ENCODE measurements at places on chromosomes 1 and 21. TPM values are rescaled to one million over a fixed set of nuclear protein-coding genes. Genes with fewer than 3 reads are reported as not detected.

DNA sequence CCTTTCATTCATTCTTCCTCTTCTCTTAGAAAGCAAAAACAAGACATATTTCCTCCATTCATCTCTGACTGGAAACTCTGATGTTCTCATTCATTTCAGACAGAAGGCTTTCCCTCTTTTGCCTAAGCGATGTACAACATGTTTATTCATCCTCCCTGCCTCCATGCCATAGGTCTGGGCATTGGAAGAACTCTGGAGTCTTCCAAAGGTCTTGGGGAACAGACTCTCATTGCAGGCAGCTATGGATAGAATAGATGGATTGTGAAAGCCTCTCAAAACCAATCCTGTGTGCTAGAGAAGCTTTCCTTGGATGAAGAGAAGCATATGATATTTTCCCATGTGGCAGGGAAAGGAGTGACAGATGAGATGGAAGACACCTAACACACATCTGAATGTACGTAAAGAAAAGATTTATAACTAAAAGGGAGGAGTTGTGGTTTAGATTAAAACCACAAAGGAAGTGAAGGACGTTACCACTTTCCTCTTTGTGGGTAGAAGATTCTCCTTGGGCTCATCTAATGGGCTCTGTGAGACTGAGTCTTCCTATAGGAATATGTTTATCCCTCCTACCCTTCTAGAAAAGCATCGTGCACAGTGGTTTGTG is 38.7 kb downstream of the BCL9 start:
- no peak for DNase-seq
- H3K27me3 ChIP-seq = no peaks in the 10 kb centered on the region
- H3K27ac ChIP-seq = no peak overlapping the region
- H3K4me3 ChIP-seq = no peak overlapping the region
- H3K36me3 ChIP-seq = no peaks in the 10 kb centered on the region

Gene CHRNB2
- total RNA-seq = 0.19 TPM

Gene PIK3C2B
- 21.4 TPM for total RNA-seq

Gene LAD1
- 374 TPM for total RNA-seq

Gene KCNA3
- 1.3 TPM for total RNA-seq

DNA sequence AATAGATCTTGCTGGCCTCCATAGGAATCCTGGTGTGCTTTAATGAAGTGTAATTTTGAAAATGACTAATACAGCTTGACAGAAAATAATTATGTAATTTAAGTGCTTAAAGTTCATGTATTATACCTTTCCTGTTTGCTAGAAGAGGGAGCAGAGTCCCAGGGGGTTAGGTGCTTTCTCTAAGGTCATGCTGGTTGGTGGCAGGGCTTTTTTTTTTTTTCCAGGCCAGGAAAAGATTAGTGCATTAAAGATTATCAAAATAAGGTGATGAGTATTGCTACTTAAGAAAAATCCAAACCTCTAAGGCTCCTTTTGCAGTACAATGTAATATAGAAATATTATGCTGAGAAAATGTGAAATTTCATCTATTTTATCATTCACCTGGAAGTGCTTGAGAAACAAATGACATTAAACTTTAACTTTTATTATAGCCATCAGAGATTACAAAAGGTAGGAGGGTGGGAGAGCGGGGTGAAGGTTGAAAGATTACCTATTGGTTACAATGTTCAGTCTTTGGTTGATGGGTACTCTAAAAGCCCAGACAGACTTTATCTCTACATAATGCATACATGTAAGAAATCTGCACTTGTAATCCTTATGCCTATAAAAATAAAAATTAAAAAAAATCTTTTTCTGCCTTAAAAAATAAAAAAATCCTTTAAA is 110.8 kb downstream of the RABGAP1L start:
- H3K4me1 ChIP-seq = no peaks in the 10 kb centered on the region
- no peak overlapping the region for H3K27ac ChIP-seq
- no peaks in the 10 kb centered on the region for H3K27me3 ChIP-seq
- no peak for DNase-seq
- H3K4me3 ChIP-seq = no peak overlapping the region

DNA sequence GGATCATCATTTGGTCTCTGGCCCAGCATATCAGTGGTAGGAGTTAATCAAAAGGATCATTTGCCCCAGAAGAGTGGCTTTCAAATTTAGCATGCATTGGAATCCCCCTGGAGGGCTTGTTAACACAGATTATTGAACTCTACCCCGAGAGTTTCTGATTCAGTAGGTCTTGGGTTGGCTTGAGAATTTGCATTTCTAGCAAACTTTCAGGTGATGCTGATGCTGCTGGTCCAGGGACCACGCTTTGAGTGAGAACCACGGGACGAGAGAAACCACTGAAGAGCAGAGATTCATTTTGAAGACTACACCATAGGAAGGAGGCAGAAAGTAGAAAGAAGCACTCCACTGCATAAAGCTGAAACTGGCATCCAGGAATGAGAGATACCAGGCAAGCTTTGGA is 81.3 kb upstream of the DUSP10 start:
- H3K4me3 ChIP-seq = no peak overlapping the region
- H3K27ac ChIP-seq = no peak overlapping the region
- no peak for DNase-seq
- H3K27me3 ChIP-seq = no peaks in the 10 kb centered on the region

DNA sequence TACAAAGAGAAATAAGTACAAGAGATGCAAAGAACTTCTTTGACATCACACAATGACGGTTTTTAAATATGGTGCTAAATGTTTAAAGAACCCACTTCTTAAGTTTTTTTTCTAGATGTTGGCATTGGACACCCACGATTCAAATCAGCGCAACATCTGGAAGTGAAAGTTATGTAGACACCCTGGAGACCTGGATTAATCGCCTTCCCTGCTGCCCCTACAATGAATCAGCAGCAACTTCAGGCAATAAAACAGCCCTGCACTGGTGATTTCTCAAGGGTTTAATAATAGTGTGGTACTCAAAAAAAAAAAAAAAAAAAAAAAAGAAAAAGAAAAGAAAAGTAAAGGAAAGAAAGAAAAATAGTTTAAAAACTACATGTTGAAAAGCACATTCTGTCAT is 248.3 kb downstream of the NUF2 start:
- no peak for DNase-seq
- H3K4me1 ChIP-seq = no peaks in the 10 kb centered on the region
- H3K27me3 ChIP-seq = no peaks in the 10 kb centered on the region
- H3K36me3 ChIP-seq = no peaks in the 10 kb centered on the region
- H3K27ac ChIP-seq = no peak overlapping the region

Gene NEGR1
- total RNA-seq = 0.49 TPM

Gene KIF14
- 1.5 TPM for total RNA-seq

DNA sequence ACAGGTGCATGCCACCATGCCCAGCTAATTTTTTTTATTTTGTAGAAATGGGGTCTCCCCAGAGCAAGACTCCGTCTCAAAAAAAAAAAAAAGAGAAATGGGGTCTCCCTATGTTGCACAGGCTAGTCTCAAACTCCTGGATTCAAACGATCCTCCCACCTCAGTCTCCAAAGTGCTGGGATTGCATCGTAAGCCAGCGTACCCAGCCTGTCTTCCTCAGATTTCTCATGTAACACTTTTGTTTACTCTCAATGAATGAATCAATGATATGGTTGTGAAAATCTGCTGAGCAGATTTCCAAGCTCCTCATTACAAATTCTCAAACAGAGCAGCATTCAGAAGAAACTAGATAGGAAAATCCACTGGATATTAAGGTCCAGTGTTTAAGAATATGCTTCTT is 6.6 kb downstream of the CMPK1 start:
- H3K4me3 ChIP-seq = no peak overlapping the region
- DNase-seq = no peak
- no peaks in the 10 kb centered on the region for H3K27me3 ChIP-seq
- peaks cover 29% of the 10 kb centered on the region for H3K36me3 ChIP-seq
- no peak overlapping the region for H3K27ac ChIP-seq

GRCh38 chr1:172489847-172490246 is 43.1 kb upstream of the SUCO start:
- peaks cover 5% of the 10 kb centered on the region for H3K4me1 ChIP-seq
- no peaks in the 10 kb centered on the region for H3K36me3 ChIP-seq
- no peak overlapping the region for H3K4me3 ChIP-seq
- H3K27ac ChIP-seq = no peak overlapping the region

- no peak overlapping the region for H3K4me3 ChIP-seq
- H3K4me1 ChIP-seq = no peaks in the 10 kb centered on the region
- H3K27ac ChIP-seq = no peak overlapping the region
- H3K27me3 ChIP-seq = no peaks in the 10 kb centered on the region
- no peaks in the 10 kb centered on the region for H3K36me3 ChIP-seq
- DNase-seq = no peak
Measured at GRCh38 chr21:24045775-24046215, 1561.5 kb downstream of the MRPL39 start.

- no peaks in the 10 kb centered on the region for H3K4me1 ChIP-seq
- no peak for DNase-seq
- H3K4me3 ChIP-seq = no peak overlapping the region
- H3K27ac ChIP-seq = no peak overlapping the region
Measured at GRCh38 chr1:214979191-214979590, 103.3 kb upstream of the KCNK2 start.

DNA sequence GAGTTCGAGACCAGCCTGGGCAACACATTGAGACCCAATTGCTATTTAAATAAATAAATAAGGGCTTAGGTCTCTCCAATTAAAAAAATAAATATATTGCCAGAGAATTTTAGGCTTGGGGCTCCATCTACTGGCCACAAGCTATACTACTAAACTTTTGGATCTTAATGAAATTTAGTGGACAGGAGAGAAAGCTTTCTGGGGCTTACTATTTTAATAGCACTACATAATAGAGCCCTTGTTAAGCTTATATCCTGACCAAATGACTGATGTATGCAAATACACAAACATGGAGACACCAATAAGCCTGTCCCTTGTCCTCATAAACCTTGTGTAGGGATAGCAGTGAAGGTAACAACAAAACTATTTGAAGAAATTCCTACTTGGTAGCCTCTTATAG is 18.4 kb downstream of the CCT3 start:
- no peaks in the 10 kb centered on the region for H3K4me1 ChIP-seq
- peaks cover 78% of the 10 kb centered on the region for H3K36me3 ChIP-seq
- no peaks in the 10 kb centered on the region for H3K27me3 ChIP-seq

DNA sequence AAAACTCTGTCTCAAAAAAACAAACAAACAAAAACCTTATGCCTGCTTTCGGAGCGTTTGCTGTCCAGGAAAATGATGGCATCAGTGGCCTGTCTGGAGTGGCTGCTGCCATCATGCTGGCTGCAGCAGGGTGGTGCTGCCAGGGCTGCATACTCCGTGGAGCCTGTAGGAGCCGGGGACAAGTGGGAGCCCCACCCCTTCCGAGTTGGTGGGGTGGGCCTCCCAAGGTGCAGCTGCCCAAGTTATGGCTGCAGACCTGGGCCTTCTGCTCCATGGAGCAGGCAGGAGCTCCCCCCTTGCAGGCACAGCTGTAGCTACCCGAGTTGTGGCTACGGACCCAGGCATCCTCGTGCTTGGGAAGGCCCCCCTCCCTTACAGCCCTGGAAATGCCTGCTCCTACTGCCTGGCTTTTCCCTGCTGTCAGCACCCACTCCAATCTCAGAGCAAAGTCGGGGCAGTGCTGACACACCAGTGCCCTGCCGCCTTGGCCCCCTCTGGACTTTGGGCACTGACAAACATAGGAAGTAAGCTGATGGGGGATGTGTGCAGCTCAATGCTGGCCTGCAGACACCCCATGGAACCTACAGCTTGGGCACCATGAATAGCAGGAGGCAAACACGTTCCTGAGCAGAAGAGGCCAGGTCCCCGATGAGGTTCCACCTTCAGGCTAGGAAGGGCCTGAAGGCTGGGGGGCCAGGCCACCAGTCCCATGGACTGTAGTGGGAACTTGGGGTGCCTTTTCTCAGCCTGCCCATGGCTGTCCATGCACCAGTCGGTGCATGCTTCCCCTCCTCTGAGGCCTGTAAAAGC is 60.4 kb downstream of the CC2D1B start:
- H3K4me1 ChIP-seq = no peaks in the 10 kb centered on the region
- H3K27me3 ChIP-seq = no peaks in the 10 kb centered on the region
- no peak overlapping the region for H3K4me3 ChIP-seq
- peaks cover 82% of the 10 kb centered on the region for H3K36me3 ChIP-seq

GRCh38 chr1:169146576-169147214 is 40.2 kb downstream of the ATP1B1 start:
- H3K36me3 ChIP-seq = no peaks in the 10 kb centered on the region
- no peaks in the 10 kb centered on the region for H3K27me3 ChIP-seq
- DNase-seq = no peak
- no peak overlapping the region for H3K27ac ChIP-seq
- H3K4me3 ChIP-seq = no peak overlapping the region

Gene SPATA21
- total RNA-seq = not detected

GRCh38 chr21:35529171-35529863 is 480.2 kb upstream of the RUNX1 start:
- peak overlapping the region; percentile 63 for H3K27ac ChIP-seq
- DNase-seq = no peak
- peaks cover 7% of the 10 kb centered on the region for H3K4me1 ChIP-seq

GRCh38 chr1:96596226-96596922 is 125.2 kb upstream of the PTBP2 start:
- no peak overlapping the region for H3K27ac ChIP-seq
- H3K4me3 ChIP-seq = no peak overlapping the region
- H3K27me3 ChIP-seq = no peaks in the 10 kb centered on the region
- H3K4me1 ChIP-seq = no peaks in the 10 kb centered on the region
